ENCODE measurements at places on chromosomes 2 and 18. TPM values are rescaled to one million over a fixed set of nuclear protein-coding genes. Genes with fewer than 3 reads are reported as not detected.

DNA sequence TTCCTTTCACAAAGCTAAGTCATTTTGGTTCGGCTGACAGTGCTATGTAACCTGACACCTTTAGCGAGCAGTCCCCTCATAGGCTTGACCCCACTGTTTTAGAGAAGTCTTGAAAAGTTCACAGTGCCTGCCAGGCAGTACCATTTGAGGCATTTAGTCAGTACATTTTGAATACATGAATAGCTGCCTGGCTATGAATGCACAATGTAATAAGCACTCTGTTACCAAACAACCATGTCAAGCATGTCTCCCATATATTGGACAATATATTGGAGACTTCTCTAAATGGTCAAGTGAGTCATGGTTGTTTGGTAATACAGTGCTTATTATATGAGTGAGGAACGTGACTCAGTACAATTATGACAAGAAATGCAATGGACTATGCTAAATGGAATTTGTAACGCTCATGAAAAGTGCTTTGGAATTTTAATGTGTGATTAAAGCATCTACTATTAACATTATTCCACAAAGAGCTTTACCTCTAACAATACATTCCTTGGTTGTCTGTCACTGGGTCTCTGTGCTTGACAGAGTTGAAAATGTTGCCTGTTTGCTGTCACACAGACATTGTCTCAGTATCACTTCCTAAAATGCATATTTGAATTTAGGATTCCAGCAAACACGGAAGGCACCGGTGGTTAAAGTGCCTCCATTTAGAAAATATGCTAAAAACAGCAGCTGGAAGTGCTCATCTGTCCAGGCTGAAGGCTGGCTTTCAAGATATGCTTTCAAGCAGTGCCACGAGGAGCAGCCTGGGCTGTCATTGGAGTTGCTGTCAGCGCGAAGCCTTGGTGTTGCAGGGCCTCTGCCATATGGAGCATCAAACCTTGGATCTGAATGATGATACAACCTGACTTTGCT is 458.6 kb downstream of the FBXO15 start:
- peaks cover 12% of the 10 kb centered on the region for H3K4me1 ChIP-seq
- H3K4me3 ChIP-seq = no peak overlapping the region
- no peaks in the 10 kb centered on the region for H3K36me3 ChIP-seq

The ACKR3 gene
- 19.6 TPM for total RNA-seq

DNA sequence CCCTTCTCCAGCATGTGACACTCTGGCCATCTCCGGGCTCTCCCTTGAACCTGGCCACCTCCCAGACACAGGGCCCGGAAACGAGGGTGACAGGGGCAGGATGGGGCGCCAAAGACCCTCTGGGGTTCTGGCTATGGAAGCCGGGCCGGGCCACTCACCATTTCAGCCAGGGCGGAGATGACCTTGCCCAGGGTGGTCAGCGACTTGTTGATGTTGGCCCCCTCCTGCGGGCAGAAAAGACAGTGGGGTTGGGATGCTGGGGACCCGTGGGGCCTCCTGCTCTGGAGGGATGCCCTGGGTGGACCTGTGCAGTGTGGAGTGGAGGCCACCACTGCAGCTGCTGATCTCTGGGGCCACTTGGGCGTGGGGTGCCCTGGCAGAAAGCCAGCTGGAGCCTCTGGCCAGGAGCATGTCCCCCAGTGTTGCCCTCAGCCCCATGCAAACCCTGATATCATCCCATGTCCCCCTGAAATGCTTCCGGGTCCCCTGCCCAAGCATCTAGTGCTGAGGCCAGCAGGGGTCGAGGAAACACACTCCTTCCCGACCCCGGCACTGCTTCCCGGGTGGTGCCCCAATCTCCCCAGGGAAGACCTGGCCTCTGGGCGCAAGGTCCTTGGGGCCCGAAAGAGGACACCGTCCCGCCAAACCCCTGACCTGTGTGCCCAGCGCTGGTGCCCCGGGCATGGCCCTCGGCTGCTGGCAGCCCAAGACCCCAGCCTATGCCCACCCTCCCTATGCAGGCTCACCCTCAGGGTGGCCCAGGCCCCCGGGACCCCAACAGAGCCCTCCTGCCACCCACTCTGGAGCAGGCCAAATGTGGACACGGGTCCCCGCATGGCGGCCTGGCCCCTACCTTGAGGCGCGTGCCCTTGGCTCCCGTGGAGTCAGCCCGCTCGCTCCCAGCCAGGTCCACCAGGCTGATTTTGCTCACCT is 36.9 kb downstream of the KIF1A start:
- H3K27me3 ChIP-seq = peaks cover 62% of the 10 kb centered on the region
- no peaks in the 10 kb centered on the region for H3K36me3 ChIP-seq
- H3K27ac ChIP-seq = no peak overlapping the region
- no peaks in the 10 kb centered on the region for H3K4me1 ChIP-seq
- no peak for DNase-seq
- no peak overlapping the region for H3K4me3 ChIP-seq

The ST8SIA3 gene
- total RNA-seq = not detected

DNA sequence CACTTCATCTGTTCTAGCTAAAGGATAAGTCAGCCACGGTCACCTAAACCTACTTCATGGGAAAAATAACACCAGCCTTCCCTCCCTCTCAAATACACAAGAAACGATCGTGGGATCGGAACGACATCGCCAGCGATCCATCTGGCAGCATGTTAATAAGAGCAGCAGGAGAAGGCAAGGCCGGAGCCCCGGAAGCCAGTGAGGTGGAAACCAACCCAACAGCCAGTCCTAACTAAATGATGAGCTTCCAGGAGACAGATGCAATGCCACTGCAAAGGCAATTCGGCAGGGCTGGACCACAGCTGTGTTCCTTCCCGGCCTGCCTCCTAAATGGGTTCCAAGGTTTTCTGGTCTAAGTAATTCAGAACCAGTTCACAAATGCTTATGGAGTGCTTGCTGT is 117.5 kb downstream of the TMEM163 start:
- DNase-seq = no peak
- no peaks in the 10 kb centered on the region for H3K4me1 ChIP-seq
- H3K36me3 ChIP-seq = no peaks in the 10 kb centered on the region
- H3K27ac ChIP-seq = no peak overlapping the region
- no peak overlapping the region for H3K4me3 ChIP-seq

All from PC-9 (cell line).